Activated CD8-positive, alpha-beta memory T cell treated with anti-CD3 and anti-CD28 coated beads for 24 hours (primary cell): ENCODE measurements at places on chromosomes 2 and 18.

DNA sequence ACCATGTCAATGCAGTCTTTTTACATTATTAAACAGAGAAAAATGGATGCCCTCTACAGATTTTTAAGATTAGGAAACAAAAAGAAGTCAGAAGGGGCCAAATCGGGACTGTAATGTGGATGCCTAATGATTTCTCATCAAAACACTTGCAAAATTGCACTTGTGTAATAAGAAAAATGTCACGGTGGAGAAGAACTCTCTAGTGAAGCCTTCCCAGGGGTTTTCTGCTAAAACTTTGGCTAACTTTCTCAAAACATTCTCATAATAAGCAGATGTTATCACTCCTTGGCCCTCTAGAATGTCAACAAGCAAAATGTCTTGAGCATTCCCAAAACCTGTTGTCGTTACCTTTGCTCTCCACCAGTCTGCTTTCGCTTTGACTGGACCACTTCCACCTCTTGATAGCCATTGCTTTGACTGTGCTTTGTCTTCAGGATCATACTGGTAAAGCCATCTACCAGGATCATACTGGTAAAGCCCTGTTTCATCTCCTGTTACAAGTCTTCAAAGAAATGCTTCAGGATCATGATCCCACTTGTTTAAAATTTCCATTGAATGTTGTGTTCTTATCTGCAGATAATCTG is 226.8 kb downstream of the TNS1 start:
- no peak for DNase-seq

- DNase-seq = no peak
Measured at GRCh38 chr2:128533101-128533500, 214.4 kb upstream of the HS6ST1 start.

- no peak for DNase-seq
Measured at GRCh38 chr2:69567909-69568300, 75.6 kb downstream of the AAK1 start.

- no peak for DNase-seq
Measured at GRCh38 chr2:29373870-29374269, 258.7 kb downstream of the CLIP4 start.

DNA sequence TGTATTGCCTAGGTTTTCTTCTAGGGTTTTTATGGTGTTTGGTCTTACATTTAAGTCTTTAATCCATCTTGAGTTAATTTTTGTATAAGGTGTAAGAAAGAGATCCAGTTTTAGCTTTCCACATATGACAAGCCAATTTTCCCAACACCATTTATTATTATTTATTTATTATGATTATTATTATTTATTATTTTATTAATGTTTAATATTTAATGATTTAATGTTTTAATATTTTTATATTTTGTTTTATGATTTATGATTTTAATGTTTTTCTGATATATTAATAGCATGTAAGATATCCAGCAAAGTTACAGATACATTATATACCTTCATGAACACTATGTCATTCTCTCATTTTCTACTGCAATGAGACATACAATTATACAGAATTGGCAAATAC is 1082.0 kb downstream of the DSC3 start:
- no peak for DNase-seq

- no peak for DNase-seq
Measured at GRCh38 chr2:178324077-178324476, 126.9 kb downstream of the PRKRA start.

GRCh38 chr2:168510125-168510756 is 54.2 kb downstream of the CERS6 start:
- no peak for DNase-seq

GRCh38 chr2:233542507-233542906 is 24.1 kb downstream of the USP40 start:
- no peak for DNase-seq

DNA sequence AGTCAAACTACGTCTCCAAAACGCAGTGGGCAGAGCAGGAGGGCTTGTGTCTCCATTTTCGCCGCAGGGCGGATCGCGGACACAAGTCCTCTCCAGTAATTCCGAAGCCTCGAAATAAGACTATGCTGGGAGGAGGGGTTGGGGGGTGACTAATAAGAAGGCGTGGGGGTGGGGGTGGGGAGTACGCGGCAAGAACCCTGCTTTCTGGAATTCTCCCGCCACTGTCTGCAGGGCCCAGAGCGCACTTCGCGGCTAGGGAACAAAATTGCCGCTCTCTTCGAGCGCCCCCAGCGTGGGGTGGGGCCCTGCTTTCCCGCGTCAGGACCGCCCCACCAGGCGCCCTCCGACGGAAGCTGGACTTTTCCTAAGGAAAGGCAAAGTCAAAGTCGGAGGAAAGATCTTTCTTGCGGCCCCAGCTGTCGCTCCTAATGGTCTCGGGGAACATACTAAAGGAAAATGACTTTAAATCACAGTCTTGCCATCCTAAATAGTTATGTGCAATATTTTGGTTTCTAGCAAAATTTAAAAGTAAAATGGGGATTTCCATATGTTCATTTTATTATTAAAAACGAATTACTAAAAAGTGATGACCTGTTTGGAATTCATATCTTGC is 11.9 kb downstream of the NR4A2 start:
- DNase-seq = no peak

- no peak for DNase-seq
Measured at GRCh38 chr2:142605421-142605820, 272.0 kb upstream of the KYNU start.
